ENCODE measurements at places on chromosomes 1 and 21.
A peak's percentile ranks its signal among the peaks of the same experiment; 100 is the strongest.

- no peak for DNase-seq
Observed at GRCh38 chr1:99986656-99987225, 16.9 kb downstream of the SLC35A3 start.

- DNase-seq = peak; percentile 74
Observed at GRCh38 chr1:204493145-204493983, 1.2 kb downstream of the PIK3C2B start.

- DNase-seq = no peak
Observed at GRCh38 chr1:21616372-21616771, 52.8 kb downstream of the RAP1GAP start.

DNA sequence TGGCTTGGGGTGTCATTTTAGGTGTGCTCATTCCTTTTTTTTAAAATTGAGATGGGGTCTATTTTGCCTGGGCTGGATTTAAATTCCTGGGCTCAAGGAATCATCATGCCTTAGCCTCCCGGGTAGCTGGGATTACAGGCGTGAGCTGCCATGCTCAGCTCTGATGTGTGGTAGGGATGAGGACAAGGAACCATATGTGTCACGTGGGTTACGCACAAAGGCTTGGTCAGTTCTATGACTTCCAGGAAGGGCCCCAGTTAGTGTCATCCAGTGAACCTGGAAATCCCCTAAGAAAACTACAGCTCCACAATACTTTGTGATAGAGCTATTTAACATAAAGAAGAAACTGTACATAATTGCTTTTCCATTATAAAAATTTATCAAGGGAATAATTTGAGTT lies 6.7 kb upstream of the METTL25B start:
- DNase-seq = no peak

DNA sequence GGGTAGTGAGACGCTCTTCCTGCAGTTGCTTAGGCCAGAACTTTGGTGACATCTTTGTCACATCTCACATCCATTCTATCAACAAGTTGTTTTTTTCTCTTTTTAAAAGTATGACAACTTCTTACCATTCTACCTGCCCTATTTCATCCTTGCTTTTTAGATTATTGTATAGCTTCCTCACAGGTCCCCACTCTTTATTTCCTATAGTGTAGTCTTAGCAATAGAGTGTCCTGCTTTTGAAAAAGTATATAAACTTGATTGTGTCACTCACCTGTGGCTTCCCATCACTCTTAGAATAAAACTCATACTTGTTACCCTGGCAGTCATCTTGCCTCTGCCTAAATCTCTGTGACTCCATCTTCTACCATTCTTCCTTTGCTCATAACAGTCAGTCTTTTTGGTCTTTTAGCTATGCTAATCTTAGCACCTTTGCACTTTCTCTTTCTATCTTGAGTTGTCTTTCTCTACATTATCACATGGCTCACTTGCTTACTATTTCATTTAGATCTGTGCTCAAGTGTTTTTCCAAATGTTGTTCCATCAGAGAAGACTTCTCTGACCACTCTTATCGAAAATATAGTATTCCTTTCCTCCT lies 9.5 kb downstream of the CDC73 start:
- DNase-seq = no peak

- no peak for DNase-seq
Observed at GRCh38 chr1:27868932-27869718, 3.2 kb upstream of the THEMIS2 start.

DNA sequence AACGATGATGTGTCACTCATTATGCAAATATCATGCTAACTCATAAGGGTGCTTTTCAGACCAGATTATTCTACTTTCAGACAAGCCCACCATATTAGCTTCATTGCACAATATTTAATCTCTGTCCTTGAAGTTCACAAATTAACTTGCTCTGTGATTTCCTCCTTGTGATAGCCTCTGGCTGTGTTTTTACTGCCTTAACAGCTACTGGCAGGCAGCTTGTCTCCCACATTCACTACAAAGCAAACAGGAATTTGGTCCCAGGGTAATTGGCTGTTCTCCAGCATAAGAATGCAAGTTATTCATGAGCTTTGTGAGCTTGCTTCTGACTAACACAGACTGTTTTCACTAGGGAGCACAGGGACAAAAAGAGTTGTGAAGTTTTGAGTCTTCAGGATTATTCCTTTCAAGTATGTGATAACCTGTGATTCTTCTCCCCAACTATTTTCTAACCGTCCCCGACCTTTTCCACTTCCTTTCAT lies 87.9 kb upstream of the HMCN1 start:
- DNase-seq = peak; percentile 99

- DNase-seq = no peak
Observed at GRCh38 chr1:29478879-29479278, 242.6 kb downstream of the PTPRU start.

DNA sequence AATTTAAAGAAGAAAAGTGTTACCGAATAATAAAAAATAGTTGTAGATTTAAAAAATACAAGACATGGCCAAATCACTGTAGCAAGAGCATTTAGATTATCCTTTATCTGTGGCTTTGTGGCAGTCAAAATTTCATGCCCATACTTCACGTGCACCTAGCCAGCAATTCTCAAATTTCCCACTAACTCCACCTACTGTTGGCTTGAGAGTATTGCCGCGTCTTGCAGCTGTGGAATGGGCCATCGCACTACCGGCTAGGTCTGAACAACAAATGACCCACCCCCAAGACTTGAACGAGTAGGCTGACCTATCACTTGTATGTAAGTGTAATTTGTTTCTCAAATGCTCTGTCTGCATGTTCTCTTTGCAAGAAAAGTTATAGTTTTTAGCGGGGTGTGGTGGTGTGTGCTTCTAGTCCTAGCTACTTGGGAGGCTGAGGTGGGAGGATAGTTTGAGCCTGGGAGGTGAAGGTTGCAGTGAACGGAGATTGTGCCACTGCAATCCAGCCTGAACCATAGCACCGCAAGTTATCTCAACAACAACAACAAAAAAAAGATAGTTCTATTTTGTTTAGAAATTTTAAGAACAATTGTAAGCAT lies 4.1 kb downstream of the KRTAP13-4 start:
- peak; percentile 21 for DNase-seq

- DNase-seq = no peak
Observed at GRCh38 chr1:162165528-162165927, 96.0 kb downstream of the NOS1AP start.

DNA sequence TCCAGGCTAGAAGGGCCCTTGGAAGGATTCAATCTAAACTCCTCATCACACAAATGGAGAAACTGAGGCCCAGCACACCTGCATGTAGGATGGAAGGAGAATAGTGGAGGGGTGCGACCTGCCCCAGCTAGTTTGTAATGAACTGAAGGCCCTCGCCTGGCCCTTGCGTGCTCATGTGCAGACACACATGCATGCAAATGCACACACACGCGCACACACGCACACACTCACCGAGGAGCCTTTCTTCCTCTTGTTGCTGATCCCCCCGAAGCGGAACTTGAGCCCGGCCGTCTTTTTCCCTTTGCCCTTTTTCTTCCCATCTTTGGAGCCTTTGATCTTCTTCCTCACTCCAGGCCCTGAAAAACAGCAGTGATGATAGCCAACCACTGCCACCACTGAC lies 27.9 kb downstream of the CHD5 start:
- no peak for DNase-seq

- DNase-seq = no peak
Observed at GRCh38 chr1:4594286-4594991, 60.0 kb upstream of the AJAP1 start.

DNA sequence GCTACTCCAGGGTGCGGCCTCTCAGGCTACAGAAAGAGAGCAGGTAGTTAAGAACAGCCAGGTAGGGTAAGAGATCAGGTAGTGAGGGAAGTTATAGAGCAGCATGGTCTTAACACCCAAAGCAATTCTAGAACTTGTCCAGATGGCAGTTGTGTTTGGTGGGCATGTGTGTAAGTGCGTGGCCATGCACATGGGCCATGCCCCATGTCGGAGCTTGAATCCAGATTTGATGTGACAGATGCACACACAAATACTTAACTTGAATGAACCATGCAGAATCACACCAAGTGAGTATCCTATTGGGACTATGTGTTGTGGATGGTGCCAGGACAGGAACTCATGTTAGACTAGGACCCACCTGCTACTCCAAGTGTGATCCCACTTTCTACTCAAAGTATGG lies 145.7 kb upstream of the HMGB4 start:
- DNase-seq = no peak

DNA sequence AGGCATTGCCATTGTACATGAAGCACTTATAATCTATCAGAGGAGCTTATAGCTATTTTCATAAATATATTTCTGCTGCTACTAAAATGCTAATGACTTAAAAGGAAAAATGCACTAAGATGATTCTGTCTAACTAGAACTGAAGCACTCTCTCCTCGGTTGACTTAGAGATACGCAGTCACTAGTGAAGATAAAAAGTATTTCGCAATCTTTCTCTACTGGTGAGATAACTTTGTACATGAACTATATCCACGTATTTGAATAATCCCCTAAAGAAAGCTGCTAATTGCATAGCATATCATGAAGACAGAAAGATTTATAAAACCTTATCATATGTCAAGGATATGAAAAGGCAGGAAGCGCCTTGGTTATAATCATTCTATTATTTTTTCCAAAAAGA lies 658.1 kb upstream of the PRMT6 start:
- DNase-seq = no peak

DNA sequence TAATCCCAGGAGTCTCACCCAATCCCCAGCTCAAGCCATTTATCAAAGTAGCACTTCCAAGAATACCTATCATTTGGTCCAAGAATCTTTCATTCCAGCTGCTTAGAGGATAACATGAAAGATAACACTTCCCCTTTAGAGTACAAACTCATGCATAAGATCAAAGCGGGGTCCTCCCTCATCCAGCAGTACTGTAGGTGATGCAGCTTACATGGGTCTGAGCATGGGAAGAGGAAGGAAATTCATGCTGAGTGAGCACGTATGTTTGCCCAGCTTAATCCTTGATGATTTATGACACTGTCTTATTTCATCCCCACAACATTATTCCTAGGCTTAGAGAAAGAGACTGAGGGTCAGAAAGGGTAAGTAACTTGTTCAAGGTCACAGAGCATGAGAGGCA lies 167.1 kb upstream of the GJB5 start:
- DNase-seq = no peak

DNA sequence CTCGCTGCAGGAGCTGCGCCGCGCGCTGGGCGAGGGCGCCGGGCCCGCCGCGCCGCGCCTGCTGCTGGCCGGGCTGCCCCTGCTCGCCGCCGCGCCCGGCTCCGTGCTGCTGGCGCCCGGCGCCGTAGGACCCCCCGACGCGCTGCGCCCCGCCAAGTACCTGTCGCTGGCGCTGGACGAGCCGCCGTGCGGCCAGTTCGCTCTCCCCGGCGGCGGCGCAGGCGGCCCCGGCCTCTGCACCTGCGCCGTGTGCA lies 730 bp downstream of the OLIG1 start:
- no peak for DNase-seq

DNA sequence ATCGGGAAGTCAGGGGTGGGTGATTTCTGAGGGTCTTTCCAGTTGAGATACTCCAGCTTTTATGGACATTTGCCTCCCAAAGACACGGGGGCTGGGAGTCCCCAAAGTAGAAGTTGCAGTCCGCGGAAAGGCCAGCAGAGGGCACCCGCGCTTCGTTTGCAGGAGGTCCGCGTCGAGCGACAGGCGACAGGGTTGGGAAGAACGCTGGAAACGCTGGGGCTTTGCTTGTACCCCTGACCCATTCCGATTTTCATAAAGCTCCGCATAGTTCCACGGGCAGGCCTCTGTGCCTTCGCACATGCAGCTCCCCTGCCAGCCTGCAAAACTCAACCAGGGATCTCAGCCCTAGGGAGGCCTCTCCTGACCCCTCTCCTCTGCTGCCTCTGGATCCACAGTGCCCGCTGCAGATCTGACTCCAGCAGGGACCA lies 44.2 kb upstream of the LAPTM5 start:
- DNase-seq = no peak

DNA sequence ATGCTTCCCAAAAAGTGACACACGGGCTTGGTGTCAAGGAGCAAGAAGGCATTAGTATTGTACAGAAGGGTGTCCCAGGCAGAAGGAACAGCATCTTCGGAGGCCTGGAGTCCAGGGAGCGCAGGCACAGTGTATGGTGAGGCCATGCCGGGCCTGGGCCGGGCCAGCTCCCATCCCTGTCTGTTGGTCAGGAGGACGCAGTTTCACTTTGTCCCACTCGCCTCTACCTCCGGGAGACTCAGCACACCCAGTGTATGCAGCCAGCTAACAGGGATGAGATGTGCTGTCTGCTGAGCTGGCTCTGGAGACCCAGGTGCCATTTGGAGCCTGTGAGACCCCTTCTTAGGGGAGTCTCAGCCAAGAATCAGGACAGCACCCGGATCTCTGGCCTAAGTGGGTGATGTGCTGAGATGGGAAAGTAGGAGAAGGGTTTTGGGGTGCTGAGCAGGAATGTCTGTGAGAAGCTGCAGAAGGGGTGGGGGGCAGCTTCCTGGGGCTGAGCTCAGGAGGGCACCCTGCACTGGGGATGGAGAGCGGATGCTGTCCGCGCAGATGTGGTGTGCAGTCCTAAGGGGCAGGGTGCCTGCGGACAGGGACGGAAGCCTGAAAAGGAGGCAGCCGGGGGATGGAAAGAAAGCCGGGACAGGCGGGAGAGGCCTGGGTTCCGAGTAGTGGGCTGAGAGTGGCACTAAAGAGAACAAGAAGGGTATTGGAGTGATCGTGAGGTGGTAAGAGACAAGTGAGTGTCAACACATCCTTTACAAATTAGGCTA lies 25.7 kb downstream of the DMRTB1 start:
- no peak for DNase-seq

Measured in NCI-H226 (cell line).